Effector memory CD8-positive, alpha-beta T cell (primary cell): ENCODE measurements at places on chromosomes 3 and 15.

DNA sequence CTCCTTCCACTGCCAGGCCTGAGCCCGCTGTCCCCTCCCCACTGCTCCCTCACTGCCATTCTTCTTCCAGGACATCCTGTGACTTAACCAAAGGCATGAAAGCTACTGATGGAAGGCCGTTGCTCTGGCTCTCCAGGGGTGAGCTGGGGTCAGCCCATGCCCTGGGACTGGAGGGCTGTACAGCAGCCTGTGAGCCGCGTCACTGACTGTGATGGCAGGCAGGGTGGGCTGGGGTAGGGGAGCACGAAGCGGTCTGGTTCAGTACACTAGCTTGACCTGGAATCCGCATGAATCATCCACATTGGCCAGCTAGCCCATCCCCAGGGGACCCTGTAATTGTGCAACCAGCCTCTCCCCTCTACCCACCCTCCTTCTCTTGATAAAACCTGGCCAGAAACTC lies 30.8 kb downstream of the CORO2B start:
- DNase-seq = no peak

DNA sequence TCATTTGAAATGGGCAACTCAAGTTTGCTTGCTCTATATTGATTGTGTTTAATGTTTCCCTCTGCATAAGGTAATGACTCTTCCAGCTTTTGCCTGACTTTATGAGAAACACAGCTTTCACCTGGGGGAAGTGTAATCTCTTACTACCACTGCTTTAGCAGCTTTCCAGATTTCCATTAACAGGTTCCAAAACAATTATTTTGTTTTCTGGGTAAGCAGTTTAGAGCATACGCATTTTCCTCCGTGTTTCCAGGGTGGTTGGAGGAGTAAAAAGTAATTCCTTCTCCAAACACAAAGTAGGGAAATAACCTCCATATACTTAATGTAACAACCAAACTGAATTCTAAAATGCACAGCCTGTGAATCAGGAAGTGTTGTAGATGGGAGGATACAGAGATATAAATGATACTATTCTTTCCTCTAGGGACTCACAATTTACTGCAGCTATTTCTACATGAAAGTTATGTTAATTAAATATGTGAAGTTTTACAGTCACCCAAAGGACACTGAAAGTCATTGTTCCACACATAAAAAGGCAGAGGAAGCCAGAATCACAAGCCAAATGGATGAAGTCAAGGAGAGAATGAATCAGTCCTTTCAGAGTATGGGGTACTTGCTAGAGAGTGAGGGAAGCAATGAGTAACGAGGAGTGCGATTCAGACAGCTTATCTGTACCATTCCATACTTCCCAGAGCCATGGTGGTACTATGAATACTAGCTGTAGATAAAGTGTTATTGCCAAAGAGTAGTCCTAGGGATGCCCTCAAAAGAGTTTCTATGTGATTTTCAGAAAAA lies 16.6 kb downstream of the ST3GAL6 start:
- no peak for DNase-seq

DNA sequence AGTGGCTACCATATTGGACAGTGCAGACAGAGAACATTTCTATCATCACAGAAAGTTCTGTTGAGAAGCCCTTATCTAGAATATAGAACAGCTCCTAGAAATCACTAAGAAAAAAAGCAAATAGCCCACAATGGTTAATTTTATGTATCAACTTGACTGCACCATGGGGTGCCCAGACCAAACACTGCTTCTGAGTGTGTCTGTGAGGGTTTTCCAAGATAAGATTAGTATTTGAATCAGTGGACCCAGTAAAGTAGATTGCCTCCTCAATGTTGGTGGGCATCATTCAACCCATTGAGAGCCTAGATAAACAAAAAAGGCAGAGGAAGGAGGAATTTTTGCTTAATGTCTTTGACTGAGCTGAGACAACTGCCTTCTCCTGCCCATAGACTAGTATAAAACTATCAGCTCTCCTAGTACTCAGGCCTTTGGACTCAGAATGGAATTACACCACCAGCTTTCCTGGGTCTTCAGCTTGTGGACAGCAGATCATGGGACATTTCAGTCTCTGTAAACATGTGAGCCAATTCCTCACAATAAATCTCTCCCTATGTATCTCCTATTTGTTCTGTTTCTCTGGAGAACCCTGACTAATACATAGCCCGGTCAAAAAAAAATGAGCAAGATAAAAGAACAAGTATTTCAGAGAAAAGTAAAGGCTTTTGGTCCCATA lies 55.9 kb upstream of the OXTR start:
- DNase-seq = no peak

DNA sequence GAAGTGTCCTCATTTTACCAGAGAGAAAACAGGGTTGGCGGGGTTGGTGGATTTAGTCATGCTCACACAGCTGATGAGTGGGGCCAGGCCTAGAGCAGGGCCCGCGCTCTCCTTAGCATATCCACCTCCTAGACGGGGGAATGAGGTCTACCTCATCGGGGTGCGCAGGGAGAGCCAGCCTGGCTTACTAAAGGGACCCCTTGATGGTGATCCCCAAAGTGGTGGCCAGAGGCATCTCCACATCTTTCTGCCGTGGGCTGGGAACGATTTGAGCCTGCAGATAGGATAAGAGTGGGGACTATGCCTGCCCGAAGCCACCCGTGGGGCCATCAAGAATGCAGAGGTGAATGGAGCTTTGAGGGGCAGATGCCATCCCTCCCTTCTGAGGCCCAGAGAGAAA lies 69.4 kb downstream of the UMPS start:
- DNase-seq = no peak

DNA sequence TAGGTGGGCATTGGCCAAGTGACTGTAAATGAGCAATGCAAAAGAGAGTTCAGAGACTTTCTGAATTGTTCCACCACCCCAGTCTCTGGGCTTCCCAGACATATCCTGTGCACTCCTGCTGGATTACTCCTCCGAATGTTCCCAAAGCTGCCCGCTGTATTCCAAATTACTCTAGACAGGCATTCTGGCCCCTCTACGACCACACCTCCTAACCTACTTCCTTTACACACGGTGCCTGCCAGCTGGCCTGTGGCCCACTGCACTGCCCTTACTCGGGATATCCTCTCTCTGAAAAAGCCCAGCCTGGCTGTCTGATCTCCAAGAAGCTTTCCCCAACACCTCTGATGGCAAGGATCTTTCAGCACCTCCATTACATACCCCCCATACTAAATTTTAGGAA lies 66.6 kb downstream of the DUT start:
- no peak for DNase-seq

DNA sequence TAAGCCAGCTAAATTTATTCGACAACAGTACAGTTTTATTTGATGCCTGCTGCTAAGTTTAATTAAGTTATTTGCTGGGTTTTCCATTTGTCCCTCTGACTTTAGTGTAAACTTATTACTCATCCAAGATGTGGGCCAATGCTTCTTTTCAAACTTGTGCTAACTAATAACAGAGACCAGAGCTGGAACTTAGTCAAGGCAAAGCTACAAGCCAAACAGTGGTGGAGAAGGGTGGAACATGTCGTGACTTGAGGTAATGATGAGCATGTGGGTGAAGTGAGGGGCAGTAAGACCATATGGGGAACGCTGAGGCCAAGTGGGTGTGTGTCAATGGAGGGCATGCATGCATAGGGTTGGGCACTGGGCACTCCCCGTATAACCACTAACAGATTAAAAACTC lies 63.9 kb downstream of the NMD3 start:
- DNase-seq = no peak

DNA sequence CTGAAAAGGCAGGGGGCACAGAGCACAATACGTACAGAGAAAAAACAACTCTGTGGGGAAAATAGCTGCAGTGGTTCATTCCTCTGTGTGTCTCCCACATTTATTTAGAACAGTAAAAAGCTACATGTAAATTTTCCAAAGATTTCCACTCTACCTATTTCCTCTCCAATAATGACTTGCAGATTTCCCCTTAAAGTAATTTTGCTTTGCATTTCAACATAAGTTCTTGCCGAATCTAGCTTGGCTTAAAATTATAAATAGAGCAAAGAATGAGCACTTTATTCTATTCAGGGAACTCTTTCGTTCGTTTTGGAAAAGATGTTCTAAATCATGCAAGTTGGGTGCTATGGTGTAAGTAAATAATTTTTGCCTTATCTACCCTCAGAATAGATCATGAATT lies 58.2 kb upstream of the NR2E3 start:
- no peak for DNase-seq

DNA sequence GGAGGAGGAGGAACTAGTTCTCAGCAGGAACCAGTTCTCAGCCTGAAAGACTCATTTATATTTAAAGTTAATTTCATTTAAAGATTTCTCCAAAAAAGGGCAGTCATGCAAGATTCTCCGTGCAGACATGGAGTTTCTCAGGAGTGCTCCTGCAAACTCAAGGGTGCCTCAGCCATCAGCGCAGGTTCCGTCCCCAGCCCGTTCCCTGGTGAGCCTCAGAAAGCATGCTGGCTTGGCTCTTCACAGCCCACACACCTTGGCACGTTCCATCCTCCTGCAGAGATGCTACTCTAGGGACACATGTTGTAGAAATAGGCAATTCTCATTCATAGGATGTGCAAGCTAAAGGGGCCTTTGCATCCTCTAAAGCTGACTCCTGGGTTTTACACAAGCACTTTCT lies 123.0 kb downstream of the LIPC start:
- no peak for DNase-seq

- DNase-seq = no peak
Measured at GRCh38 chr3:55823001-55823400, 335.9 kb upstream of the WNT5A start.

DNA sequence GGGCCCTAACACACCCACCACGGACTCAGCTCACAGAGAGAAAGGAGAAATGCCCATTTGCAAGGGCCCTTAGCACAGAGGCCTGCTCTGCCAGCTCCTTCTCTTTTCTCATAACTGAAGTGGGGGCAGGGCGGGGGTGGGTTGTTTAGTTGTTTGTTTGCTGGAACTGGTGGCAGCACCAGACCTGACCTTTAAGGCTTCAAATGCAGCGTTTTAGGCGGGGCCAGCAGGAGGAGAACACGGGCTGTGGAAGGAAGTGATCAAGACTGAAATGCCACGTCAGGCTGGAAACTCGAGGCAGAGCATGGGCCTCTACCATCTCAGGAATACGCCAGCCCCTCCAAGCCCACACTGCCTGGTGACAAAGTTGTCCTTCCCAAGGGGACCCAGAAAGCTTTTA lies 9.3 kb downstream of the CACNA2D2 start:
- DNase-seq = no peak

DNA sequence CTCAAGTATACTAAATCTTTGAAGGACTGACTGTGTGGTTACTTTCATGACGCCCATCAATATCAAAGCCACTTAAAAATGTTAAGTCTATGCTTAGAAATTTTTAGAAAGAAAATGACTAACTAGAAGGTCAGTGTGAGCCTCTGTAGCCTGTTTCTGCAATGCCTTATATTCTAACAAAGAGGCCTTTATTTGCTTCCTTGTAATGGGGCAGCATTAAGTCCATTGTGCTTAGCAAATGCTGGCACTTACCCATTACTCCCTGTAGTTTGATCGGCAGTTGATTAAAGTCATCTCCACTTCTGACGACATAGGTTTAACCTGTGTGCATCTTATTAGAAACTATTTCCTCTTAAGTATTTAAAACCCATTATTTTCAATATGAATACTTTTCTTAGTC lies 91.6 kb upstream of the FAM98B start:
- DNase-seq = no peak

- no peak for DNase-seq
Measured at GRCh38 chr3:36650271-36650671, 114.1 kb downstream of the DCLK3 start.

- no peak for DNase-seq
Measured at GRCh38 chr3:53850895-53851294, 4.5 kb downstream of the IL17RB start.

GRCh38 chr3:196423044-196423781 lies 9.0 kb downstream of the UBXN7 start:
- no peak for DNase-seq

DNA sequence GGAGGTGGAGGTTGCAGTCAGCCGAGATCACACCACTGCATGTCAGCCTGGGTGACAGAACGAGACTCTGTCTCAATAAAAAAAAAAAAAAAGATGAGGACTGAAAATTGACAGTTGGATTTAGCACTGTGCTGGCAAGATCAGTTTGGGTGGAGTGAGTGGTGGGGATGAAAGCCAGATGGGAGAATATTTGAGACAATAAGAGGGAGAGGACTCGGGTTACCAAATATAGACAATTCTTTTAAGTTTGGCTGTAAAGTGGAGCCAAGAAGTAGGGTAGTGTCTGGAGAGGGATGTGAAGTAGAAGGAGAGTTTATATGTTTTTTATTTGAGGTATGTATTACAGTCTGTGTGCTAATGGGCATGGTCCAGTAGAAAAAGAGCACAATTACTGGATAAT lies 20.4 kb downstream of the TMOD3 start:
- no peak for DNase-seq

DNA sequence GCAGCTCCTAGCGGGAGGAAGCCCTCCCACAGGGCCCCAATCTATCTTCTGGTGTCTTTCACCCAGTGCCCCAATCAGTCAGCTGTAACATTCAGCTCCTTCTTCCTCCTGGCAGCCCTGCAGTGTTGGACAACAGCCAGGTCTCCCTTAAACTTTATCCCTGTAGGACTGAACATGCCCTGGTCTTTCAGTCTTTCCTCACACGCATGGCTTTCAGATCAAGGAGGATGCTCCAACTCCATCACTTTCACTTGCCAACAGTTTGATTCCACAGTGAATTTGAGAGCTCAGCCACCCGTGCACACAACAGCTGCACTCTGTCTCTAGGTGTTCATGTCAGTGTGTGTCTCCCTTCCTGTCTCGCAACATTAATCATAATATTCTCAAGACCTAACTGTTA lies 28.5 kb upstream of the LRRC34 start:
- no peak for DNase-seq

DNA sequence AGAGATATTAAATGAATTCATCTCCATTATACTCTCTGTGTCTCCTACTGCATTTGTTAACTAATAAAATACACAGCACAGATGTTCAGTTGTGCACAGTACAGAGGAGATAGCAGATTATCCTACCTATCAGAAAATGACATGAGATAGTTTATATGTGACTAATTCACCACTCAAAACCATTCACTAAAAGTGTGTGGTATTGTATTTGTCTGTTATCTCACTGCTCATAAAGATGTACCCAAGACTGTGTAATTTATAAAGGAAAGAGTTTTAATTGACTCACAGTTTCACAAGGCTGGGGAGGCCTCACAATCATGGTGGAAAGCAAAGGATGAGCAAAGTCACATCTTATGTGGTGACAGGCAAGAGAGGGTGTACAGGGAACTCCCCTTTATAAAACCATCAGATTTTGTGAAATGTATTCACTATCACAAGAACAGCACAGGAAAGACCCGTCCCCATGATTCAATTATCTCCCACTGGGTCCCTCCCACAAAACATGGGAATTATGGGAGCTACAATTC lies 936.3 kb downstream of the ROBO1 start:
- DNase-seq = no peak

GRCh38 chr3:45417930-45418847 lies 29.8 kb downstream of the LARS2 start:
- DNase-seq = no peak

GRCh38 chr15:28919201-28919635 lies 33.4 kb downstream of the APBA2 start:
- no peak for DNase-seq

DNA sequence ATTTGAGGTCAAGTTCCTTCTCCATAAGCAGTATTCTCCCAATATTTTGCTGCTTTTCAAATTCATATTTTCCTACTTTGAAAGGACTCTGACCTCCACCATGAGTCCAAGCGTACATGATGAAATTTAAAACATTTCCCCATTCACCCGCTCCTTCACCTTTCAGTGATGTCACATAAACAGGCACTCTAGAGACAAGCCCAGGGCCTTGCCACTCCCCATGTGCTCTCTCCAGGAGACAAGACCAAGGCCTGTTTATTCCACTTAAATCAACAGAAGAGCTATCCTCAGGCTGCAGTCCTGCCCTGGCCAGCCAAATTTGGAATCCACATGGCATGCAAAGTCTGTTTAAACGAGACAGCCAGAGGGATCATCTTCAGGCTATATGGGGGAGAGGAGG lies 161.5 kb downstream of the ARRDC4 start:
- no peak for DNase-seq
